ENCODE measurements at places on chromosomes 16 and 17.

DNA sequence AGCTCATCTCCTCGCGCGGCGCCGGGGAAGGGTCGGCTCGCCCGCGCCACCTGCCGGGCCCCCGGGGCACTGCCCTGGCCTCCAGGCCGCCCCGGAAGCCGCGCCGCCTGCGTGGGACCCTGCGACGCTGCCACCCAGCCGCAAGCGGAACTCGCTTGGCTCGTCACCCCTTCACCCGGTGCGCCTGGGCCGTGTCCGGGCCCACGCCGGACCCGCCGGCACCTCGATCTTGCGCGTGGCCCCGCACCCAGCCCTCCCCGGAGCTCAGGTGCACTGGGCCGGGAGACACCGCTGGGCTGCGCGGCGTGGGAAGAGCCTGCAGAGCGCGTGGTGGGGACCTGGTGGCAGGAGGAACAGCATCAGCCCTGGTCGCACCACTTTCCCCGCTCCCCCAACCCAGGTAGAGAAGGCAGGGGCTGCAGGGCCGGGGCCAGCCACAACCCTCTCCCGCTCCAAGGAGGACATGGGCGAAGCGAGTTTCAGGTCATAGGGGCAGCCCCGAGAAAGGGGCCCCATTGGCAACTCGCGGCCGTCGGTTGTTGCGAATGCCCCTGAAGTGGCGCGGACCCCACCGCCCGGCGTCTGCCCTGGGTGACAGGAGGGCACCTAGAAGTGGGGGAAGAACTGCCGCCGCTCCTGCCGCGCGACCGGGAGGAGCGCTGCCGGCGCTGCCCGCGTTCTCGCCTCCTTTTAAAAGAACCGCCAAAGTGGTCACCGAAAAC, 363 bp upstream of the MIF4GD start:
- peak; percentile 95 for DNase-seq

- no peak for DNase-seq
These were observed 4.4 kb downstream of the TBX6 start for GRCh38 chr16:30087181-30087898.

GRCh38 chr17:46733837-46734475, 84.5 kb downstream of the WNT3 start:
- no peak for DNase-seq

GRCh38 chr17:80831491-80831890, 160.2 kb upstream of the CHMP6 start:
- no peak for DNase-seq

- peak; percentile 92 for DNase-seq
These were observed 1.5 kb upstream of the BAIAP3 start for GRCh38 chr16:1331712-1332617.

DNA sequence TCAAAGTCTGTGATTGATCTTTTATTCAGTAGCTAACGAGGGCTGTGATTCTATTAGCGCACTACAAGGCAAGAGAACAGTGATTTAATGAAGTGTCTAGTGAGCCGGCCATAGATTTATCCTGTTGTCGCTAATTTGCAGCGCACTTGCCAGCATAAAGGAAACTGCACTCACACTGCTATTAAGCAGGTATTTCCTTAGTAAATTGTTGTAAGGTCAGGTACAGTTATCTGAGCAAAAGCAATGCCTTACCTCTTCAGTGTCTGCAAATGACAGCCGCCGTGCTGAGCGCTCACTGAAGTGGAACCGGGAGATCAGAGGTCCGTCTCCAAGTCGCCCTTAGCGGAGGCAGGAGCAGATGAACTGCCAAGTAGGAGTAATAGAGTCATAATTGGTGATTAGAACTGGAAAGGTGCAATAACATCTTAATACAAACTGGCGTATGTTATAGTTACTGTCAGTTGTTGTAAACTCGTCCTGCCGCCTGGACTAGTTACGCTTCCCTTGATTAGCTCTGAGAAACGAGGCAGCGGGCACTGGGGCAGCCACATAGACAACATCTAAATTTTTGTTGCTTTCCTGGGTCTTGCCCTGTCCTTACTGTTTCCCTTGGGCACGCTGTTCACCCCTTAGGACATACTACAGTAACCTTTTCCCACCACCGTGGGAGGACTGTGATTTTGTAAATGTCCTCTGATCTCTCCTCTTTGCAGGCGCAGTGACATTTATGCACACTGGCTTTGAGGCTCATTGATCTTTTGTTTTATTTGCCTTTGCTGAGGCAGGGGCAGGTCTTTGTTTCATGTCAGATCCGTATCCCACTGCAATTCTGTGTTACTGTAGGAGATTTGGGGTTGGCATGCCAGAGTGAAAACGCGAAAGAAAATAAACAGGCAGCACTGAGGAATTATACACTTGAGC, 363.1 kb downstream of the WWOX start:
- no peak for DNase-seq

- no peak for DNase-seq
These were observed 4.3 kb upstream of the CRISPLD2 start for GRCh38 chr16:84815462-84815861.

GRCh38 chr17:47914306-47914948, 18.4 kb downstream of the SP2 start:
- DNase-seq, result no peak

DNA sequence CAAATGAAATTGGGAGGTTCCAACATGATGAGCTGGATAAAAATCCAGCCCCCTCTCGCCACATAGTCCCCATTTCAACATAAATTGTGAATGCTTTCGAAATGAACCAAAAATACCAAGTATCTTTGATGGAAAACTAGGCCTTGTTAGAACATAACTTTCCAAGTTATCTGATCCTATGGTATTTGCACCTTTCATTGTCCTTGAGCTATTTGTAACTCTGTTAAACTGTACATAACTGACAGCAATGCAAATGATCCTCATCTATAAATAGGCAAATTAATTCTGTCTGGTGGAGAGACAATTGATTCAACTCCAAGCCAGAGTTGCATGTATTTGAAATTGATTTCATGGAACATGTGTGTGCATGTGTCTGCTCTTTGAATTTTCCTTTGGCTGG, 18.2 kb downstream of the CMTM4 start:
- no peak for DNase-seq

DNA sequence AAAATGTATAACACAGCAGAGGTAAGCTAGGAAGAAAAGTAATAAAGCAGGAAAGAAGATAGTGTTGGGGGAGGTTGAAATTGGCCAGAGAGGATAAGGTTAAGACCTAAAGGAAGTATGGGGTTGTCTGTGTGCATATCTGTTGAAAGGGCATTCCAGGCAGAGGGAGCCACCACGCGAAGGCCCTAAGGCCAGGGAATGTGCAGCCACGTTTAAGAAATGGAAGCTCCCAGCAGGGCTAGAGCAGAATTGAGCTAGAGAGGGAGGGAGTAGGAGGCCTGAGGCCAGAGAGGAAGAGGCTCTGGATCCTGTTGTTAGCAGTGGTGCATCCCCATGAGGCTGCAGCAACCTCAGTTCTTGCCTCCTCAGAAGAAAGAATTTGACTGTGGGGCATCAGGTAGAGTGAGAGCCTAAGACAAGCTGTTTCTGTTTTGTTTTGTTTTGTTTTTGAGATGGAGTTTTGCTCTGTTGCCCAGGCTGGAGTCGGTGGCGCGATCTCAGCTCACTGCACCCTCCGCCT, 59.0 kb upstream of the CACNG5 start:
- DNase-seq, result no peak

DNA sequence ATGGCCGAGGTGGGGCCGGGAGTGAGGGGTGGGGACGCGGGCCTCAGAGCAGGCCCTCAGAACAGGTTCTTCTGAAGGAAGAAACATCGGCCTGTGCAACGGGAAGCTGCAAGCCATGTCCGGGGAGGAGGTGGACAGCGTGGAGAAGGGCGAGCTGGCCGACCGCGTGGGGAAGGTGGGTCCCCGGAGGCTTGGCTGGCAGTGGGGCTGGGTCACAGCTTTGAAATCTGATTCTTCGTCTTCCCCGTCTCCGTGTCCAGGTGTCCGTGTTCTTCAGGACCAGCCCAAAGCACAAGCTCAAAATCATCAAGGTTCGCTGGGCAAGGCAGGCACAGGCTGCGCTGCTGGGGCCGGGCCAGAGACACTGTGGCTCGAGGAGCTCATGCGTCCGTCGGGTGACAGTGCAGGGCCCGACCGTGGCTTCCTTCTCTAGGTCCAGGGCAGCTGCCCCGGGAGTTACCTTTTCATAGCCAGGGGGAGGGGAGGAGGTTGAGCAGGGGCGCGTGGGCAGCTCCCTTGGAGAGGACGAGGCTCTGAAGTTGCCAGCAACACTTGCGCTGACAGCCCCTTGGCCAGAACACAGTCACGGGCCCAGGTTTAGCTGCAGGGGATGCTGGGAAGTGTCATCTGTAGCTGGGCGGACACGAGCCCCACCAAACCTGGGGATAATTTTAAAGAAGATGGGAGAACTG, 51.3 kb downstream of the MEAK7 start:
- no peak for DNase-seq

DNA sequence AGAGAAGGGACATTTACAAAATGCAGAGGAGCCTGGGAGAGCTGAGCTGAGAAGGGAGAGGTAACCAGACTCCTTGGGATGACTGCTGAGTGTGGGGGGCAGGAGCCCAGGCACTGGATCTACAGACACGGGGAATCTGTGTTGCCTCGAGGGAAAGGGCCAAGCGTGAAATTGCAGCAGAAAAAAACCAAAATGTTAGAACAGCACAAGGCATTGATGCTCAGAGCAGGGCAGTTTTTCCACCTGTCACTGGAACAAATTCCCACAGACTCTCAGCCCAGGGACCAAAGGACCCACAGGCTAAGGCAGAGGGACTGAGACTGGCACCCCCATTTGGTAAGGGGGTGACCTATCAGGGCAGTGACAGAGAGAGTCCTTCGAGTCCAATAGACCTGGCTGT, 2.0 kb downstream of the PITPNM3 start:
- no peak for DNase-seq

- peak; percentile 20 for DNase-seq
These were observed 514 bp downstream of the UBFD1 start for GRCh38 chr16:23557779-23558702.
